Right cardiac atrium (tissue), 5 donors: ENCODE measurements at places on chromosomes 5 and 9. TPM values are rescaled to one million over a fixed set of nuclear protein-coding genes. Genes with fewer than 3 reads are reported as not detected.

The SLC36A2 gene
- total RNA-seq, result not detected

DNA sequence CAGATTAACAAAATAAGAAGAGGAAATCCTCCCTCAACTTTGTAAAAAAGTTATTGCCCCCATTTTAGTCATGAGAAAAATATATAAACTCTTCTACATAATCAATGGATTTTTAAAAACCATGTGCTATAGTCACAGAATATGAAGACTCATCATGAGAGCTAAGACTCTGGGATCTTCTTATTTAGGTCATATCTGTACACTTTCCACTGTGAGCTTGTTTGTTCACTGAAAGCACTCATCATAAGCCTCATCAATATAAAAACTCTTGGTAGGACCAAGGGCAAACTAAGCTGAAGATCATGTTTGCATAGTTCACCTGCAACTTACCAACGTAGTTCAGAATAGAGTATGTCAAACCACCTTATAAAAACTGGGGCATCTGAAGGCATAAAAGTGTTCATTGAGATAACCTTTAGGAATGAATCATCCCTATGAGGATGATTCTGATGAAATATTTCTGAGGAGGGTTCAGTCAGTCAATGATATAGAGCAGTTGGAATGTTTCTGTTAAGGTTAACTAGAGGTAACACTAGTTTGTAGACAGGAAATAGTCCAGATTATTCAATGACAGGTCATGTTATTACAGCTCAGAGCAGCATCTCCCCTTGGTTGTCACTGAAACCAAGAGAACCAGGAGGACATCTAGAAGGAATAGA lies 289.9 kb upstream of the SMC2 start:
- DNase-seq, result no peak

The ABCA2 gene
- 32.2 TPM for total RNA-seq

- no peak for DNase-seq
Observed at GRCh38 chr9:137307255-137308056, 5.4 kb upstream of the NRARP start.

GRCh38 chr5:76144513-76145274 lies 61.5 kb downstream of the SV2C start:
- no peak for DNase-seq

- DNase-seq, result no peak
Observed at GRCh38 chr5:78482948-78483347, 122.5 kb downstream of the SCAMP1 start.
